ENCODE measurements at places on chromosomes 3 and 15. TPM values are rescaled to one million over a fixed set of nuclear protein-coding genes. Genes with fewer than 3 reads are reported as not detected.

ZNF502 gene
- total RNA-seq = 3.6 TPM

CRABP1 gene
- total RNA-seq = not detected

CCR9 gene
- total RNA-seq = not detected

CALML4 gene
- 0.32 TPM for total RNA-seq

ECE2 gene
- not detected for total RNA-seq

CADM2 gene
- total RNA-seq = not detected

LINGO1 gene
- total RNA-seq = 2.7 TPM

CEP19 gene
- 1.6 TPM for total RNA-seq

MYH15 gene
- 0.18 TPM for total RNA-seq

SLC24A5 gene
- not detected for total RNA-seq

A4GNT gene
- not detected for total RNA-seq

NPAP1 gene
- not detected for total RNA-seq

THAP10 gene
- 2.1 TPM for total RNA-seq

PLSCR5 gene
- not detected for total RNA-seq

CD96 gene
- total RNA-seq = 0.32 TPM

TMEM212 gene
- total RNA-seq = not detected

SLC12A1 gene
- total RNA-seq = not detected

EPHA3 gene
- 5.2 TPM for total RNA-seq

DPPA2 gene
- total RNA-seq = not detected

GABRB3 gene
- total RNA-seq = not detected

SAMD7 gene
- not detected for total RNA-seq

CKMT1A gene
- not detected for total RNA-seq

TMEM207 gene
- total RNA-seq = not detected

CD200R1L gene
- total RNA-seq = not detected

STAB1 gene
- 7.1 TPM for total RNA-seq

Measured in cardiac atrium fibroblast (primary cell).